ENCODE measurements at places on chromosomes 4 and X.

DNA sequence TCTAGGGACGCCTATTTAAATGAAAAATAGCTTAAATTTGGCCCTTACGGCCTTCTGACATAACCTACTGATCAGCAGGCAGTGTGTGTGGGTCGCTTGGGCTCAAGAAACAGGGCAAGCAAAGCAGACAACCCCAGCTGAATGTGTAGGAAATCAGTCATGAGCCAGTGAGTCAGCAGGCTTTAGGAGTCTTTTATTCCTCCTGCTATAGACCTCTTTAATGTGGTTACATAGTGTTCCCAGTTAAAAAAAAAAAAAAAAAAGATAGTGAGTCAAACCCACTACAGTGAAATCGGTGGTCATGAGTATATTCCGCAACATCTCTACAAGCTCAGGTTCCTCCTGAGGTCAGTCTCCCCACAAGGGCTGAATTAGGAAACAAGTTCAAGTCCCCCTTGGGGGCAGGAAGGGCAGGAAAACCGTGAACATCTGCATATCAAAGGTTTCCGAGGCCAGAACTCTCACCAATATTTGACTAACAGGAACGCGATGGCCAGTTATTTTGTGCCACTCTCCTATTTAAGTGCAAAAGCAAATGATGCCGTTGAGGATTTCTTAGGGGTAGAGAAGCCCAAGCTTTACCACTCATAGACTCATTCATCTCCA lies 32.7 kb downstream of the ACSL1 start:
- no peak for DNase-seq

DNA sequence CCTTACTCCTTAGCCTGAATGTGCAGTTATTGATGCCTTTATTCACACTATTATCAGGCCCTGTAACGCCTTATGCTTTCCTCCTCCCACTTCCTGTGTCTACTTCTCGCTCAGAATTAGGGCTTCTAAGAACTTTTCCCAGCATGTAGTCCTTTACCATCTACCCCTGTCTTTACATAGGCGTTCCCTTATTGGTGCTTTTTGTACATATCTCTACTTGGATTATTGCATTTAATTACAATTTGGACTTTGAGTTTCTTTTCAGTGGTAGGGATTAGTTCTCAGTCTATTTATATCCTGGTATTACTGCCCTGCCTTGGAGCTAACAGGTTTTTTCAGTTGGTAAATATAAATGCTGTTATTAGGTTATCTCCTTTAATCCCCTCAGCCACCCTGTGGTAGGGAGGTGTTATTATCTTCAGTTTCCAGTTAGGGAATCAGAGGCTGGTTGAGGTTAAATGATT lies 84.0 kb downstream of the RBPJ start:
- no peak for DNase-seq

DNA sequence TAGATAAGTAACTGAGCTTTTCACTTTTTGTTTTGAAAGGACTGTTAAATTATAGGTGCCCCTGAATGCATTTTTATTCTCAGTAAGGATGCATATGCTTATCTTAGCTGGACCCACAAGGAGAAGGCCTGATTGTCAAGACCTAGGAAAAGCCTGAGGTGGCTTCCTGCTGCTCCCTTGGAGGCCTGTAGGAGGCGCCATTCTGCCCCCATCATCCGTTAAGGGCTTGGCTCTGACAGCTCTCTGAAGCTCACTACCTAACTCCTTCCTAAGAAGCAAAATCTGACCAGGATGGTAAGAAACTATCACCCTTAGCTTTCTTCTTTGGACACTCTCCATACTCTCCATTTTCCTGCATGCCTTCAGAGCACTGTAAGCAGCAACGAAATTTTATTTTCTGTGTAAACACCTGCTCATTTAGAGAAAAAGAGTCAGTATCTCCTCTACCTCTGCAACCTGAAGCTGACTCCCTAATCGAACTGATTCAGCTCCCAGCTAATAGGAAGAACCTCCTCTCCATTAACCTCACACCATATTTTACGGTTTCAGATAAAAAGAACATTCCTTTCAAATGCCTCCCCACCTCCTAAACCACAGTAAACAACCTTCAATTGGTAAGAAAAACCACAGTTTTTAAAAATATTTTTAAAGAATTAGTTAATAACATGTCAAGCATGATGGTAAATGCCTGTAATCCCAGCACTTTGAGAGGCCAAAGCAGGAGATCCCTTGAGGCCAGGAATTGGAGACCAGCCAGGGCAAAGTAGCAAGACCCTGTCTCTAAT lies 73.4 kb upstream of the EDNRA start:
- DNase-seq = no peak

DNA sequence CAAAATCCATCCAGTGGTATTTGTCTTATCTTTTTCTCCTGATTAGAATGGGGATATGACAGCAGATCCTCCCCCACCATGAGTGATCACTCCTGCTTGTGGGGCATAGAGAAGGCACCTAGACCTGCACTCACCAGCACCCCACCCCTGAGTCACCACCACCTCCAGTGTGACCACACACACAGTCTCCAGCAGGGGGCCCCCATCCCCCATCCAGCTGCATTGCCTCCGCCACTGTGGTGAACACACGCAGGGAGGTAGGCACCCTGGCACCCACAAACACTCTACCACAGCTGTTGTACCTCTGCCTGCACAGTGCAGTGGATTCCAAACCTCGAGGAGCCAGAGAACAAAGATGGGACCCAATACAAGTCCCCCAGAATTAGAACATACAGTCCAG lies 9.0 kb upstream of the MAGEA8 start:
- DNase-seq = no peak

DNA sequence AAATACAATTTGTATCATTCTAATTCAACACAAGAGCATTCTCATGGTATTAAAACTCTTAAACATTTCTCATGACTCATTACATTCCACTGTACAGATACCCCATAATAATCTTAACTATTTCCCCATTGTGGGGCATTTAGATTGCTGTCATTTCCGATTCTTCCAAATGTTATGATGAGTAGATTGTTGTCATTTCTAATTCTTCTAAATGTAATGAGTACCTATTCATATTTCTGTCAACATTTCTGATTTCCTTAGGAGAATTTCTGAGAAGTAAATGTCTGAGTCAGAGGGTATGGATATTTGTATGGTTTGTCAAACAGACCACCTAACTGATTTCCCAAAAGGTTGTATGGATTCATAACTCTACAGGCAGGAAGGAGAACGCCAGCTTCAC lies 8.3 kb downstream of the S100G start:
- no peak for DNase-seq

DNA sequence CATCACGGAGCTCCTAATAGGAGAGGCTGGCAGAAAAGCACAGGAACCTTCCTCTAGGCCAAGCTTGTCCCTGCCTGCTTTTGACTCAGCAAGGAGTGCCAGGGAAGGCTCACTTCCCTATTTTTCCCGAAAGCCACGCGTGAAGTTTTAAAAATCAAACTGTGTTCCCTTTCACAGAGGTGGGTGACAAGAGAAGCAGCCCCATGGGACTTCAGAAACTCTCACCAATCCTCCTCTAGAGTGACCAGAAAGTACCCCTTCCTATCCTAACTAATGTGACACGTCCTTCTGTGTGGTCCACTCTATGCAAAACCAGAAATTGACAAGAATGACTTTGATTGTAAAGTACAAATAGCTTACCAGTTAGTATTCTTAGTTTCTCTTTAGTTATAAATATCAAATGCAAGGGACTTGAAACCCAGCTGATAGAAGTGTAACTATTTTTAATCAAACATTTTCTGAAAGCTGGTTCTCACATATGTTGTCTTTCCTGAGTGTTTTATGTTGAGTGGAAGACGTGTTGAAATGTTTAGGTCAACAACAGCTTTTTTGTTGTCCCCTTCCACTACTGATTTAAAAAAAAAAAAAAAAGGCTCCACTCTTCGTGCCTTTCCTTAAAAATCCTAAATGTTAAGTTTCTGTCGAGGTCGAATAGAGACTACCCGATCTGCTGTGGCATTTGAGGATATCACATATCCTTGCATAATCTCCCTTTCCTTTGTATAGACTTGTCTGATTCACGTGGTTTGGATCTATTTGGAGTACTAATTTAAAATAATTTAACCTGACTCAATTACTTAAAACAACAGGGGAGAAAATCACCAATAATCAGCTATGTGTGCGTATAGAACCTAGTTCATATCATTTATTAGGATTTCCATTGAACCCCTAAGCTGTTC lies 42.1 kb downstream of the NFKB1 start:
- no peak for DNase-seq

DNA sequence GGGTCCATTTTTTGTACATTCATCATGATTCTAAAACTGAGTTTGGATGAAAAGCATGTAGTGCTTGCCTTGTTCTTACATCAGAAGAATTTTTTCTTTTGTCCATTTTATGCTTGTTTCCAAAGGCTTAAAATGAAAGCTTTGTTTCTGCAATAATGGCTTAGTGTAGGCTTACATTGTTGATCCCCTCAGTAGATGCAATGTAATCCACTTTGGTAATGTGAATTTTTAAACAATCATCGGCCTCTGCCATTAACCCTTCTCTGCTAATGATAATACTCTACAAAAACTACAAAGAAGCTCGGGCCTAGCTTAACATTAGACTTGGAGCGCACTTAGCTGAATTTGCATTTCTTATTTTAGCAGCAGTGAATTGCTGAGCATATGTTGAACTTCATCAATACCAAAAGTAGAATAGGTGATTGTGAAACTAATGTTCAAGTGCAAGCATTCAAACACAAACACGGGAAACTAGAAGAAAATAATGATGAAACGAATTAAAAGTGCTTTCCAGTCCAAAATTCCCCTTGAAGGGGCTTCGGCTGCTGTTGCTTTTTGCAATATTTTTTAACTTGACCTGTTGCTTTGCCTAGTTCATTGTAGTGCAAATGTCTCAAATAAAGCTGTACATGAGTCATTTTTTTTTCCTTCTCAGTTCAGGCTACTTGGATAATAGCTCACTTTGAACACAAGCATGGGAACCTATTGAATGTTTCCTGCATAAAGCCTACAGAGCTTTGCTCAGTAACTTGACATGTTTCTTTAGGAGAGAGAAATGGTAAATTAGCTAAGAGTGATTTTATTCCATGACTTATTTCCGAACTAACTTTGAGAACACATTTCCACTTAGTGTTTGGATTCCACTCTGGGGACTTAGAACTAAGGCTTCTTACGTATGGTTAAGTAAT lies 66.5 kb downstream of the SLIT2 start:
- no peak for DNase-seq

- DNase-seq = no peak
Measured at GRCh38 chrX:47751670-47752069, 85.0 kb upstream of the ZNF81 start.

- DNase-seq = no peak
Measured at GRCh38 chr4:174154215-174154854, 129.1 kb downstream of the FBXO8 start.

- DNase-seq = no peak
Measured at GRCh38 chr4:38082424-38083385, 122.5 kb downstream of the PTTG2 start.

GRCh38 chrX:109875831-109876230 lies 127.1 kb upstream of the TMEM164 start:
- no peak for DNase-seq

DNA sequence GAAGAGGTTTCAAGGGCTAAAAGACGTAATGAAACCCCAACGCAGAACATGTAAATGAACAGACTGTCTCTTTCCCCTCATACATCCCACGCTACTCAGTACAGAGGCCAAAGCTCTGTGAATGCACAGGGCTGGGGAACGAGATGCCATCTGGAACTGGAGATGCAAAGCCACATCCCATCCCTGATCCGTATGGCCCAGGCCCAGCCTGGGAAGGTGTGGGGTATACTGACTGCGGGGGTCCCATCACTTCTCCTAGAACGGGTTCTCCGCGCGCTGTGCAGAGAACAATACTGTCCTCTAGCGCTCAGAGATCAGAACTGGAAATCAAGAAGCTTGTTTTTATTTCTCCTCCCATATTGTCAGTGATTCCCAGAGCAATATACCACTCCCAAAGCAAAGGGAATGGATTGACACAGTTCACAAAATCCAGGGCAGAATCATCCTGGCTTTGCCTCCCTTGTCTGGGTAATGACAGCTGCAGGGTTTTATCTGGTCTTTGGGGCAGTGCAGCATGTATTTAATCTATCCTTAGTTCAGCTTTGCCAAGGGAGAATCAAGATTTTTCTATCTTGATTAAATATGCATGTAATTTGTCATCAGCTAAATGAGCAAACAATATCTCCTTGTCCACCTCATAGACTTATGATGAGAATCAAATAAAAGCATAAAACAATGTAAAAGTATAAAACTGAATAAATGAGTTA lies 47.3 kb upstream of the TLR3 start:
- DNase-seq = no peak

GRCh38 chr4:88734403-88734949 lies 36.8 kb upstream of the NAP1L5 start:
- no peak for DNase-seq

DNA sequence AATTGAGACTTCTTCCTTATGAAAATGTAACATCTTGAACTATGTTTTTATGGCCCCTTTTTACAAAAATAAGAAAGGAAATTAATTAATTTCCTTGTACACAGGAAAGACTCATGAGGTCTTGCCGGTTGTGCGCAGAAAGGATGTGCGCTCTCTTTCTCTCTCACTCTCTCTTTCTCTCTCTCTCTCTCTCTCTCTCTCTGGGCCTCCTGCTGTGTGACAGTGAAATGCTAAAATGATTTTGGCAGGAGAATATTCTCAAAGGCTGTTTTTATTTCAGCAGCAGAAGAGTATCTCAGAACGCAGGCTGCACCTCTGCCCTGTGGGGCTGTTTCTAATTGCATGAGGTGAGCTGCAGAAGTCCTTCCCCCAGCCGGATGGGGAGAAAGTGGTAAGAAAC lies 349.0 kb downstream of the MID1IP1 start:
- DNase-seq = no peak

GRCh38 chr4:25861951-25862410 lies 807 bp downstream of the SEL1L3 start:
- no peak for DNase-seq

GRCh38 chr4:41039317-41039716 lies 175.0 kb downstream of the APBB2 start:
- no peak for DNase-seq

DNA sequence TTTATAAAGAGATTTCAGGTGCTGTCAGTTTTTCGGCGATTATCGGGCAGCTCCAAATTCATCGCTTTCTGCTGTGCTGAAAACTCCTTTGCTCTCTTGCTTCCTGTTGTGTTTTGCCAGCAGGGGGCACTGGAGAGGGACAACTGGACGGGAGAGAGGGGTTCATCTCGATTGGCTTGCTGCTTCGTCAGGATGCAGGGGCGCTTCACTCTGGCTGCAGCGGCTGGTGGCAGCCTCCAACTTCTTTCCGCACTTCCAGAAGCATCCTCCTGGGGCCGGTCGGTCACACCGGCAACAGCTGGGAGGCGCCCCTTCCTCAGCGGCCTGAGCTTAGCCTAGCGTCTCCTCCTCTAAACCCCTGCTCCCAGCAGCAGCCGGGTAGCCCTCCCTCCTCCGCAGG lies 29.5 kb downstream of the MSL3 start:
- no peak for DNase-seq

GRCh38 chrX:13689741-13690211 lies 848 bp downstream of the RAB9A start:
- DNase-seq = no peak

- no peak for DNase-seq
Measured at GRCh38 chrX:70001269-70001668, 48.5 kb downstream of the AWAT2 start.

GRCh38 chr4:14177987-14178386 lies 550.5 kb upstream of the BOD1L1 start:
- DNase-seq = no peak
